T follicular helper cell (primary cell): ENCODE measurements at places on chromosomes 5 and 9.

DNA sequence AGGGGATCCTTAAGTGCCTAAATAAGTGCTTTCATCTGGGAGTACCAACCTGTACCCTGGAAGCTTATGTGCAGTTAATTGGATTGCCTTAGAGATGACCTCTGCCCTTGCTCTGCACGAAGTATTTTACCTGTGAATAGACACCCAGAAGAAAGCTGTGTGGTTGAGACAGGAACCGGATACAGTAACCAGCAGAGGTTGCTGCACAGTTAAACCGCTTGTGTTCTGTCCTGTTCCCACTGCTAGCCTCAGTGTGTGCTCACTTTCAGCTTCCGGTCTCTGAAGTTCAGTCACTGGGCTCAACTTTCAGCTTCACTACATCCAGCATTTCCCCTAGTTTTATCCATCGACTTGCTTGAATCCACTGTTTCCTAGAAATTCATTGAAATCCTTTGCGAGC lies 185.3 kb downstream of the FAM170A start:
- no peak for DNase-seq

- DNase-seq = no peak
Measured at GRCh38 chr9:109886617-109887016, 106.6 kb downstream of the PALM2AKAP2 start.

GRCh38 chr5:88290801-88291200 lies 22.2 kb upstream of the TMEM161B start:
- no peak for DNase-seq

DNA sequence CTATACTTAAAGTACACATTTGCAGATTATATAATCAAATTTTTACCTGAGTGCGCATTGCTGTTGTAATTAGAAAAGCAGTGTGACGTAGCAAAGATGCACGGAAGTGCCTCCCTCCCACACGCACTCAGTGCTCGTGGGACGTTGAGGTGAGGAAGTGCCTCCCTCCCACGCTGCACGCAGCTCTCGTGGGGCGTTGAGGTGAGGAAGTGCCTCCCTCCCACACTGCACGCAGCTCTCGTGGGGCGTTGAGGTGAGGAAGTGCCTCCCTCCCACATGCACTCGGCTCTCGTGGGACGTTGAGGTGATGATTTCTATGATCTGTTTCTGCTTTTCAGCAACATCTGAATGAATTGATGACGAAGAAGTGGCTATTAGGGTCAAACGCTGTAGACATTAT lies 21.0 kb downstream of the EXOC3 start:
- DNase-seq = peak; percentile 72

DNA sequence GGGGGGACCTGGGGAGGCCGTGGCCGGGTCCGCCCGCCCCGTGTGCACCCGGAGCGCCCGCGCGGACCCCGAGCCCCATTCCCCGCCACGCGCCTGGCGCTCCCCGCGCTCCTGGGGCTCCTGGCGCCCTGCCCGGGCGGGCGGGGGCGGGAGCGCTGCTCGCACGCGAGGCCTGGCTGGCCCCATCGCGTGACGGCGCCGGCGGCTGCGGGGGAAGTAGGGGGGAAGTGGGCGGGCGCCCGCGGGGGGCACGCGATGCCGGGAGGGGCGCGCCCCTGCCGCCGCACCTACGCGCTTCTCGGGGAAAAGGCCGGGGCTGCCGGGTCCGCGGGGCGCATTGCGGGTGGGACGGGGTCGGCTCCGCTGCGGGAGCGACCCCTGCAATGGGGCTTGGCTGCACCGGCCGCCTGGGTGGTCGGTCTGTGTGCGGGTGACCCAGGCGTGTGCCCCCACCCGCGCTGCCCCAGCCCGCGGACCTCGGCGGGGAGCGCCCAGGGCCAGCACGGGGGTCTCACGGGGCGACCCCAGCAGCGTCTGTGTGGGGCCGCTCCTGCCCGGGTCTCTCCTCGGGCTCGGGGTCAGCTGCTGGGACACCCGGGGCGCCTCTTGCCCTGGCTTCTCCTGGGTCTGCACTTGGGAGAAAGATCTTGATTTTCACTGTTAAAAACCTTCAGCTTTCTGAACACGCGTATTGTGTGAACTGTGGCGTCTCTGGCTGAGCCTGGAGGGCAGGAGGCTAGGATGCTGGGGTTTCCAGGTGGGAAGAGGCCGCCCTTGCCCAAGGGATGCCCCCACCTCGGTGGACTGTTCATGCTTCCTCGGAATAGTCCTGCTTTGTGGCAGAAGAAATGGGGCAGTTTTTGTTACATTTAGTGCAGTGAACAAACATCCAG lies 52.4 kb downstream of the AHRR start:
- no peak for DNase-seq

- DNase-seq = no peak
Measured at GRCh38 chr5:149414405-149415065, 35.4 kb upstream of the IL17B start.

DNA sequence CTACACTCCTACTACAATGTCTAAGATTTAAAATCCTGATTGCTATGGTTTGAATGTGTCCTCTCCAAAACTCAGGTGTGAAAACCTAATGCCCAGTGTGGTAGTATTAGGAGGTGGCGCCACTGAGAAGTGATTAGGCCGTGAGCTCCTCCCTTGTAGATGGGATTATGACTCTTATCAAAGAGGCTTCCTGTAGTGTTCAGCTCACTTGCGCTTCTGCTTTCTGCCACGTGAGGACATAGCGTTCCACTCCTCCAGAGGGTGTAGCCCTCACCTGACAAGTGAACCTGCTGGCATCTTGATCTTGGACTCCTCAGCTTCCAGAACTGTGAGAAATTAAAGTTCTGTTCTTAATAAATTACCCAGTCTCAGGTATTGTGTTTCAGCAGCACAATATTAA lies 33.0 kb upstream of the WHRN start:
- peak; percentile 1 for DNase-seq

- no peak for DNase-seq
Measured at GRCh38 chr9:77440057-77440456, 208.1 kb downstream of the GNA14 start.

DNA sequence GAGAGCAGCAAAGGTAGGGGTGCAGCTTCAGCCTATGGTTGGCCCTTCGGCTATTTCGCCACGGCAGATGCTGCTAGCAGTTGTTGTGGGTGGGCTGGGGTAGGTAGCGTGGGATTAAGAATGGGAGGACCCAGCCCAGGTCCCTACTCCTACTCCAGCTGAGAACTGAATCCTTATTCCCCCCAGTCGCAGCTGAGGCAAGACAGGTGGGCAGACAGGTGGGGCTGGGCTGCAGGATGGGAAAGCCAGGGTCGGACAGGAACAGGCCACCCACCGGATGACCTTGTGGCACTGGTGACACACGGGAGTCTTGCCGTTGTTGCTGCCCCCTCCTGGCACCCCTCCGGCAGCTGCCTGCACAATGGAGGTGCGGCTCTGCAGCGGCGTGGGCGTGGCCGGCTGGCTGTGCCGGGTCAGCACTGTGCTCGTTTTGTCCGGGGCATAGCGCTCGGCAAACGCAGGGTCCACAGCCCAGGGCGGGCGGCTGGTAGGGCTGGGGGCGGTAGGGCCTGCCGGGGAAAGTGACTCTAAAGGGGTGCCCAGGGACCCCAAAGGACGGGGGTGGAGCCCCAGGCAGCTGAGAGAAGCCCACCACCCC lies 8.2 kb downstream of the PDLIM7 start:
- DNase-seq = no peak

DNA sequence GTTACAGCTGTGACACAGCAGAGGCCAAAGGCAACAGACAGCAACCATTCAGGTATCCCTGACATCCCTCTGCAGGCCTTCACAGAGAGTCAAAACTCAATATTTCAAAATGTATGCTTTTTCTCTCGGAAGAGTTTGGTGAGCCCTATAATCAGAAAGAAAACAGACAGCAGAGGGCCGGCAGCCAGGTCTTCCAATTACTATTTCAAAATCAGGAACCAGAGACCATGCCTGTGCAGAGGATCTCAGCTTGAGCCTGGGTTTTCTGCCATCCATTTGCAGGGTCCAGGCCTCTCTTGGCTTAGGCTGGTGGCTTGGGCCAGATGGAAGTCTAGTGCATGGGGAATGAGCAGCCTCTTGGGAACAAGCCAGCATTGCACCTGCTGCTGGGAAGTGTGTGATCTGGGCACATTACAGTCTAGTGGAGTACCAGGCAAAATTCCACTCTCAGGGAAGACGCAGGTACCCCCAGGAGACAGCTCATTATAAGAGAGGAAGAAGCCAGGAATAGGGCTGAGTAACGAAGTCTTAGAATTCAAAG lies 231.3 kb downstream of the ENC1 start:
- no peak for DNase-seq

- DNase-seq = no peak
Measured at GRCh38 chr5:99614888-99615287, 686.1 kb upstream of the CHD1 start.

DNA sequence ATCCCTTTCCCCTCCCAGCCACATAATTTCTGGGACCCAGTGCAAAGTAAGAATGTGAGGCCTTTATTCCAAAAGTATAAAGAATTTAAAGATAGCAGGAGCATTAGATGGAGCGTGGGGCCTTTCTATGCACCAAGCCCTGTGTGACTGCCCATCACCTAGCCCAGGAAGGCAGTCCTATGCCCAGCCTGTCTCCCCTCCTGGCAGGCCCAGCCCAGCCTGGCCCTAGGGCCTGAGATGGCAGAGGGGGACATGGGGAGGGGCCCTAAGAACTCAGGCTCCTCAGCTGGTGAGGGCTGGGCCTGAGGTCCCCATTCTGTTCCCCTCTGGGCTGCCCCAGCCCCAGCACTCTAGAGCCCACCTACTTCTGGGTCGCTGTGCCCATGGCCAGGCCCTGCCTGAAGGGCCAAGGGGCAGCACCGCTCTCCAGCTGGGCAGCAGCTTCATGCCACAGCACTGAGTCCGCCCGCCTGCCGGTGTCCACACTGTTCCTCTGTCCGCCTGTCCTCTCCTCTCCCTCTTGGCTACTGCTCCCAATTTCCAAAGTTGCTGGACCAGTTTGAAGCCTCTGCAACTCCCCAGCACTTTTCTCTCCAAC lies 995 bp upstream of the SLC23A1 start:
- no peak for DNase-seq

DNA sequence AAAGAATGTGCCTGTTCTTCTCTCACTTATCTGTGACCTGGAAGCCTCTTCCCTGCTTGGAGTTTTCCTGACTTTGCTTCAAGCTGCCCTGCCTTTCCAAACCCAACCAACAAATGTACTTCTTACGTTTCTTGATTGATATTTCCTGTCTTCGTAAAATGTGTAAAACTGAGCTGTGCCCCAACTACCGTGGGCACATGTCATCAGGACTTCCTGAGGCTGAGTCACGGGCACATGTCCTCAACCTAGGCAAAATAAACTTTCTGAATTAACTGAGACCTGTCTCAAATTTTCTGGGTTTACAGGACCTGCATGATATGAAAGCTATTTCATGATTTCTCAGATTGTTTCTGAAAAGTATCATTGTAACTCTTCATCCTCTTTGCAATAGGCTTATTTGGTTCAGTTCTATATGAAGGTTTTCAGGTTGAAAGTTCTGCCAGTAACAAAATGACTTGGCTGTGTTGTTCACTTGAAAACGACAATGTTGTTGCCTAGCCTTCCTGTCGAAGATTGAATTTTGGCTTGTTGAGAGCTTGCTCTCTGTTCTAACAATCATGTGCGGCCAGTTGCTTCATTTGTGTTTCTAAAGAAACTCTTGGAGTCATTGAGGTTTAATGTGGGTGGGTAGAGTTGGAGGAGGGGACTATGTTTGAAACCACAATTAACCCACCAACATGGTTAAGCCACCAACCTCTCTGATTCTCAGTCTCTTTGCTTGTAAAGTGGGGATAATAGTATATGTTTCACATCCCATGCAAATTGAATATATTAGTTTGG lies 145.6 kb downstream of the FBXL7 start:
- no peak for DNase-seq

DNA sequence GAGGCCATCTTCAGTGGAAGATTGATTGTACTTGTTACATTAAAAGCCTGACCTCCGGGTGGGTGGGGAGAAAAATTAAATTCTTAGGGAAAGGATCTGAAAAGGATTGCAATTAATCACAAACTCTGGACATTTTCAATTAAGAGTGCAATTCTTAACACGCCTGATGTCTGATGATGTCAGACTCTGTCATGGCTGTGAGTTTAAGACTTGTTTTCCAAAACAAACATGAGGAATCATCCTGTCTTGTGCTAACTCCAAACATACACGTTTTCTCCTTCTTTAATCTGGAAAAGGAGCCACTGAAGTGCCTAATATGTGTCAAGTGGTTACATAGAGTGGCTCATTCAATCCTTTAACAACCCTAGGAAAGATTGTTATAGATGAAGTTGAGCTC lies 60.4 kb upstream of the SMIM23 start:
- DNase-seq = no peak

- DNase-seq = no peak
Measured at GRCh38 chr5:126464016-126464415, 40.8 kb downstream of the GRAMD2B start.

GRCh38 chr5:33282696-33283095 lies 158.1 kb upstream of the TARS1 start:
- DNase-seq = no peak

DNA sequence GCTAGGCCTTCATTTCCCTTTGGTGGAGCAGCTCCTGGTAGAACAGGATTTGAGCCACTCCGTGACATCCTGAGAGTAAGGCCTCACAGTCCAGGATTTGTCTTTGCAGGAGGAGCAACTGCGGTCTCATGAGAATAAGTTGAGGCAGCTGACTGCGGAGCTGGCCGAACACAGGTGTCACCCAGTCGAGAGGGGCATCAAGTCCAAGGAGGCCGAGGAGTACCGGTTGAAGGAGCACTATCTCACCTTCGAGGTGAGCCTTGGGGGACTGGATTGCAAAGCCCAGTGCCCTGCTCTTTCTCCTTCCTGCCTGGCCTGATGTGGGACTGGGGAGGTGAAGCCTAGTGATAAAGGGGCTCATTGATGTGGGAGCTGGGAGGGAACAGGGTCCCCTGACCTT lies 44.3 kb downstream of the PSD2 start:
- no peak for DNase-seq

GRCh38 chr9:125189011-125189360 lies 617 bp downstream of the PPP6C start:
- DNase-seq = no peak

DNA sequence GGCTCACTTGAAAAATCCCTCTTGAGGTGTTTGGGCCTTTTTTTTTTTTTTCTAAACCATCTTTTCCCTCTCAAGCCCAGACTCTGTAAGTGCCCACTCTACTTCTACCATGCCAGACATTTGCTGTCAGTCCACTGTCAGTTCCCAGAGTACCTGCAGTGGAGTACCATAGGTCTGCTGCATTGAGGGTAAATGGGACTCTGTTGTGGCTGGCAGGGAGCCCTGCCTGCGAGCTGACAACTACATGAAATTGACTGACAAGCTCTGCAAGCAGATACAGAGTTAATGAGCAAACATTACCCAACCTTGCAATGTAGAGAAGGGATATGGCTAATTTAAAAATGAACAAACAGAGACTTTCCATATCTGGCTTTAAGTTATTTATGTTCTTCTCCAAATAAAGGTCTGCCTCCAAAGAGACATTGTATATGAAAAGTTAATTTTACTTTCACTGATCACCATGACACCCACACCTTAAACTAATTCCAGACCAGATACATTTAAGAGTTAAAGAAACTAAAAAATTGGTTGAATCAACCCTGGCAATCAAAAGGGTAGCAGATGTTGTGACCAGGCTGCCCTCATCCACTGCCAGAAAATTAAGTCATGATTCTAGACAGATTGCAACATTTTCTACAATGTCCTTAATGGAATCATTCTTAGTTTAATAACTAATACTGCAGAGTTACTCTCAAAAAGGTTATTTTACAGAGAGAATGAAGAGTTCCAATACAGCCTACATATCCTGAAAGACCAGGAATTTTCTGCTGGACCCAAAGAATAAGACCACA lies 100.4 kb upstream of the PAM start:
- no peak for DNase-seq

- DNase-seq = no peak
Measured at GRCh38 chr5:53578854-53579253, 18.4 kb downstream of the NDUFS4 start.
